Stomach (tissue), 19 donors: ENCODE measurements at places on chromosomes 7 and 10. TPM values are rescaled to one million over a fixed set of nuclear protein-coding genes. Genes with fewer than 3 reads are reported as not detected.
A peak's percentile ranks its signal among the peaks of the same experiment; 100 is the strongest.

The AGAP9 gene
- 40.3 TPM for total RNA-seq

DNA sequence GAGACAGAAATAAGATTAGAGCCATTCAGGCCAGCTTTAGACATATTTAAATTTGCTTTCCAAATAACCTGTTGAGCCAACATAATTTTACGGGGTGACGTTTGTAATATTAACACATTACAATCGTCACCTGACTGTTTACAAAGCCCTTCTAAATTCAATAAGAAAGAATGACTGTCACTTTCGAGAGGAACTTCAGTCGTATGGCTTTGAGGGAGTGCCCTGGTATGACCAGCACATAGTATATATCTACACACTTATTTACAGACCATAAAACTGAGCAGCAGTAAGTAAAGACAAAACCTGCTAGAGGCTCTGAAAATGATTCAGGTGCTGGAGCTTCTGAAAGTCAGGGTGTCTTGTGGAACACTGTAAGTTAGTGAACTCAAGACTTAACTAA is 62.4 kb downstream of the BLNK start:
- H3K4me1 ChIP-seq = no peaks in the 10 kb centered on the region
- no peak for DNase-seq
- no peak overlapping the region for H3K4me3 ChIP-seq
- peaks cover 72% of the 10 kb centered on the region for H3K36me3 ChIP-seq
- H3K27ac ChIP-seq = no peak overlapping the region

The EPHA1 gene
- 5.3 TPM for total RNA-seq

- no peaks in the 10 kb centered on the region for H3K27me3 ChIP-seq
- no peak for DNase-seq
- peak overlapping the region; percentile 16 for H3K27ac ChIP-seq
- H3K36me3 ChIP-seq = no peaks in the 10 kb centered on the region
Measured at GRCh38 chr7:40221836-40222235, 87.0 kb downstream of the SUGCT start.

The ADCY1 gene
- 0.87 TPM for total RNA-seq

- no peaks in the 10 kb centered on the region for H3K36me3 ChIP-seq
- no peak overlapping the region for H3K27ac ChIP-seq
- H3K4me3 ChIP-seq = no peak overlapping the region
- H3K27me3 ChIP-seq = no peaks in the 10 kb centered on the region
Measured at GRCh38 chr10:118810796-118811505, 56.2 kb upstream of the CACUL1 start.

DNA sequence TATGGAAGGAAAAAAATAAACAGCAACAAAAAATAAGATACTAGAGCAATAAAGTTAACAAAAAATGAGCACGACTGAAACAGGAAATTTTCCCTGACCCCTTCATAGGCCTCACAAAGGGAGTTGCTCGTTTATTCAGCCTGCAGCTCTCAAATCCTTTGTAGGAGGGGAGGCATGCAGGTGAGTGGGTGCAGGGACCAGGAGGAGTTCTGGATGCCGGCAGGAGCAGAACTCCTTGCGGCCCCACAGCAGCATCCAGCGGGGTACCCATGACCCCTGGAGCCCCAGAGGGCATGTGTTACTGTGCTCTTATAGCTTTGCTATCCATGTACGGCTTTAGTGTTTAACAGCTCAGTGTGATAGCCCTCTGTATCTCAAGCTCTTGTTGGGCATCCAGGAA is 5.8 kb downstream of the TAS2R39 start:
- DNase-seq = no peak
- H3K4me1 ChIP-seq = no peaks in the 10 kb centered on the region
- no peak overlapping the region for H3K4me3 ChIP-seq
- no peaks in the 10 kb centered on the region for H3K36me3 ChIP-seq
- no peak overlapping the region for H3K27ac ChIP-seq

DNA sequence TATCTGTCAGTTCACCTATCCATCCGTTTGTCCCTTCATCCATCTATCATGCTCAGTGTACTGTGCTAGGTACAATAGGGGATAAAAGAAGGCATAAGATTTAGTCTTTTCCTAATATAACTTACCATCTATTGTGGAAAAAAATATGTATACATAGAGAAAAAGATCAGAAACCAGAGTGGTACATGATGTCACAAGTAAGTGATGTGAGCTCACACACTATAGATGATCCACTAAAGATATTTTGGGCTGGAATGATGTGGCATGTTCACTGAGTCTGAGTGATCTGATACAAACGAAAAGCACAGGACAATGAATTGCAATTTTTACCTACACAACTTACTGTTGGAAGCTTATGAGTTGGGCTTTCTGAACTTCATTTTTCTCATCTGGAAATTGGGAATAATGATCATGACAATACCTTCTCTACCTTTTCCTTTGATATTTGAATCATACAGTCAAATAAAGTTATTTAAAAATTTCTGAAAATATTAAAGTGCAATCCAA is 2.7 kb upstream of the TFAM start:
- H3K27ac ChIP-seq = no peak overlapping the region
- H3K4me3 ChIP-seq = no peak overlapping the region
- no peak for DNase-seq

The KLF14 gene
- total RNA-seq = not detected

DNA sequence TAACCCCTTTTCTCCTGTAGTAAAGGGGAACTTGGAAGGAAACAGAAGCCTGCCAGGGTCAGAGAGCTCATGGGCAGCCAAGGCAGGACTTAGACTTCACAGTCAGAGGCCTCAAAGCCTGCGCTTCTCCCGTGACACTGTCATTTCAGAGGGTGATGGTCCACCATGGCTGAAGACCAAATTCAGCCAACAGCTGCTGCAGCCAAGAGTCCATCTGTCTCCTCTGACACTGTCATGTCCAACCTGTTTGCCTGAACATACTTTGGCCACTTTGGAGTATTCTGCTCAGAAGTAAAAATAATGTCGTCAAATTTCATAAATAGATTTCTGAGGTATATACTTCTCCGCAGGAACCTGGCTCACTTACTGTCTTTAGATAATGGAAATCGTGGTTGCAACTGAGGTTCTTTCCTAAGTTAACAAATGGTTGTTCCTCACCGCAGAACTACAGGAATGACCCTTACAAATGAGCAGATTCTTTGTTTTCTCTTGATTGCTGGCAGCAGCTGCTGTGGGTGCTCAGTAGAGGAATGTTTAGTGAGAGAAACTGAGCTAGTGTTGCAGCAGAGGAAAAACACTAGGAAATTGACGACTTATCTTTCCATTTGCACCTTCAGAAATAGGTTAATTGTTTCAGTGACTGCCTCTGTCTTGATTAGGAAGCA is 626.5 kb downstream of the SDK1 start:
- no peaks in the 10 kb centered on the region for H3K36me3 ChIP-seq
- no peak for DNase-seq
- no peak overlapping the region for H3K27ac ChIP-seq
- no peaks in the 10 kb centered on the region for H3K4me1 ChIP-seq

DNA sequence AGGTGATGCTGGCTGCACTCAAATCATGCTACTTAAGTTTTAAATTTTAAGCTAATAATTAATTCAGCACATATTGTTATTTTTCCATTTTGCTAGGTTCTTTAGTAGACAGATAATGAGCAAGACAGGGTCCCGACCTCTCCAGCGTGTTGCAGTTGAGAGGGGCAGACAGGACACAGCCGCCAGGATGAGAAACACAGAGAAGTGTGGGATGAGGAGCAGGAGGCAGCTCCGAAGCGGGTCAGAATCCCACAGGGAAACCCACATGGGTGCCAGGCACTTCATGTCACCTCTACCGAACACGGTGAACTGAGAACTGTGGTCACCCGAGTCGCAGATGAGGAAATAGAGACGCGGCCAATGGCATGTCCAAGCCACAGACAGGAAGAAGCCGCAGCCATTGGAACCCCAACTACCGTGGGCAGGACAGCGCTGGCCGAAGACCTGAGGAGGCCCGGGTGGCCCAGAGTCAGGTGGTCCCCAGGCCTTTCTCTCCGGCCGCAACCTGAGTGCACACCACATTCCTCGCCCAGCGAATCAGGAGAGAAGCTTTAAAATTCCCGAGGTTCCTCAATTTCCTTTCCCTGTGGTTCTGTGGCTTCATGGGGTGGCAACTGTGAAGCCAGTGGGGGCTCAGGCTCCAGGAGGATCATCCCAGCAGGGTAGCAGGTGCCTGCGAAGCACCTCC is 213.0 kb downstream of the DNAJB6 start:
- no peak overlapping the region for H3K4me3 ChIP-seq
- H3K4me1 ChIP-seq = no peaks in the 10 kb centered on the region
- H3K36me3 ChIP-seq = peaks cover 45% of the 10 kb centered on the region
- DNase-seq = no peak
- H3K27me3 ChIP-seq = no peaks in the 10 kb centered on the region

DNA sequence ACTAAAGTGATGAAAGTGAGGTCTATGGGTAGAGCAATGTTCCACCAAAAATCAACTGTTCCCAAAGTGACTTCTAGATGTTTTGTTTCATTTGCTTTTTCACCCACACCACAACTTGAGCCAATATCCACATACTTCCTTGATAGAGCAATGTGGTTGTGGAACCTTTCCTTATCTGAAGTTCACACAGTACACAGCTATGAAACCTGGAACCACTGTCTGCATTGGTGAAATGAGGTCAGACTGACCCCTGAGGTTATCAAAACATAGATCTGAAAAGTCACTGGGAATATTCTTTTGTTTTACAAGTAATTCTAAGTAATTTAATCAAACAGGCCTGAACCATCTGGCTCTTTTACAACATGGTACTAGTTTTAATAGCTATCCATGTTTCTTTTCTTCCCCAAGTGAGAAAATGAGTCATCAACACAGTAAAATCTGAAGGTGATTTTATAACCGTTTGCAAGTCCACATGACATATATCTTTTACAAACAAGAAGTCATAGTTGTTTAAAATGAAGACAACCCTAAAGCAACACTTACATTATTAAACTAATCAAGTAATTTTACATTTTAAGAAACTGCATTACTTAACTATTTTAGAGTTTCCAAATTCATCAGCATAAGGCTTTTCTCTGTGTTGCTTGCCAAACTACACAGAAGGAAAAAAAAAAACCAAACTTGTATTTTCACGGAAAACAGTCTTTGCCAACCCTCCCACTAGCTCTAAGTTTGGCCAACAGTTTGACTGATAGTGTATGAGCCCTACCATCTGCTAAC is 80.3 kb downstream of the LRRC17 start:
- no peak overlapping the region for H3K4me3 ChIP-seq
- peaks cover 20% of the 10 kb centered on the region for H3K4me1 ChIP-seq
- no peaks in the 10 kb centered on the region for H3K27me3 ChIP-seq
- DNase-seq = no peak

GRCh38 chr7:3267966-3268690 is 32.9 kb upstream of the SDK1 start:
- no peak overlapping the region for H3K4me3 ChIP-seq
- no peaks in the 10 kb centered on the region for H3K4me1 ChIP-seq
- H3K27ac ChIP-seq = peak overlapping the region; percentile 39
- H3K36me3 ChIP-seq = no peaks in the 10 kb centered on the region
- no peaks in the 10 kb centered on the region for H3K27me3 ChIP-seq
- no peak for DNase-seq

- DNase-seq = no peak
- no peaks in the 10 kb centered on the region for H3K4me1 ChIP-seq
- H3K27me3 ChIP-seq = no peaks in the 10 kb centered on the region
Measured at GRCh38 chr7:138865843-138866242, 67.8 kb upstream of the ATP6V0A4 start.

- H3K27ac ChIP-seq = peak overlapping the region; percentile 100
- peak overlapping the region; percentile 99 for H3K4me3 ChIP-seq
- DNase-seq = no peak
- no peaks in the 10 kb centered on the region for H3K27me3 ChIP-seq
- peaks cover 44% of the 10 kb centered on the region for H3K36me3 ChIP-seq
Measured at GRCh38 chr7:5528815-5529442, 105.3 kb upstream of the TNRC18 start.

DNA sequence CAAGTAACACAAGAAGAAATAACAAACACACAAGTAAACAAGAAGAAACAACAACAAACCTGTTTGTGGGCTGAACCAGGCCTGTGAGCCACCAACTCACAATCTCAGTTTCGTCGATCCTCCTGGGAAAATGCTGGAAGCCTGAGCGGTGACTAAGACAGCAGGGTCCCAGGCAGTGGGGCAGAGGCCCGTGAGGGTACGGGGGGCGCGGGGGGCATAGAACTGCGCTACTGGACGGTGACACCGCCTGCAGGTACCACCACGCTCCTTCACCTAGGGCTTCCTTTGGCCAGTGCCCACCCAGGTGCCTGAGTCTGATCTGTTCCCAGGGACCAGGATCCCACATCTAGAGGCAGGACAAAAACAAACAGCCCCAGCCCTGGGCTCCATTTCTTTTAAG is 3.4 kb upstream of the CALN1 start:
- H3K4me1 ChIP-seq = no peaks in the 10 kb centered on the region
- no peak for DNase-seq
- H3K27ac ChIP-seq = no peak overlapping the region

- no peak overlapping the region for H3K4me3 ChIP-seq
- no peak overlapping the region for H3K27ac ChIP-seq
- DNase-seq = no peak
- no peaks in the 10 kb centered on the region for H3K4me1 ChIP-seq
- no peaks in the 10 kb centered on the region for H3K36me3 ChIP-seq
Measured at GRCh38 chr10:6678956-6679355, 98.9 kb upstream of the PRKCQ start.

- DNase-seq = no peak
- no peak overlapping the region for H3K4me3 ChIP-seq
- H3K27ac ChIP-seq = no peak overlapping the region
- no peaks in the 10 kb centered on the region for H3K36me3 ChIP-seq
- H3K4me1 ChIP-seq = no peaks in the 10 kb centered on the region
Measured at GRCh38 chr10:61464461-61465170, 11.4 kb upstream of the TMEM26 start.
